ENCODE measurements at places on chromosomes 1 and 21.

DNA sequence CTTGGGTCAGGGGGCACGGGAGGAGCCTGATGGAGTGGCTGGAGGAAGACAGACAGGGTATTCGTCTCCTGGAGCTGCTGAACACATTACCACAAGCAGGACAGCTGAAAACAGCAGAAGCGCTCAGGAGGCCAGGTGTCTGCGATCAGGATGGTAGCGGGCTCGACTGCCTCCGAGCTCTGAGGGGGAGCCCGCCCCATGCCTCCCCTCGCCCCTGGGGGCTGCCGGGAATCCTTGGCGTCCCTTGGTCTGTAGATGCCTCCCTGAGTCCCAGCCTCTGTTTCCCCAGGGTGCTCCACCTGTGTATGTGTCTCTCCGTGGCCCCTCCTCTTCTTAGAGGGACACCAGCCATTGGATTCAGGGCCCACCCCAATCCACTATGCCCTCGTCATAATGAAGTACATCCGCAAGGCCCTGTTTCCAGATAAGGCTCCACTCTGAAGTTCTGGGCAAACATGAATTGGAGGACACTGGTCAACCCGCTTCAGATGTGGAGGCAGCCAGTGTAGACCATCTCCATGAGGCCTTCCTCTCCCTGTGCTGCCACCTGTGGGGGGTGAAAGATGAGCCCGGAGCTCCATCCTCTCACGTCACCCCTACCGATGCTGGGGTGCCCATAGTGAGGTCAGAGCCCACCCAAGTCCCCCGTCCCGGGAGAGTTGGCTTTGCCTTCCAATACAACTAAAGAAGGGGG lies 67.8 kb downstream of the SPSB1 start:
- DNase-seq = no peak

GRCh38 chr1:116794371-116794770 lies 40.1 kb downstream of the CD2 start:
- no peak for DNase-seq

GRCh38 chr1:206739411-206740076 lies 31.0 kb upstream of the IL19 start:
- peak; percentile 97 for DNase-seq

GRCh38 chr1:151492120-151492519 lies 19.1 kb upstream of the CGN start:
- no peak for DNase-seq

DNA sequence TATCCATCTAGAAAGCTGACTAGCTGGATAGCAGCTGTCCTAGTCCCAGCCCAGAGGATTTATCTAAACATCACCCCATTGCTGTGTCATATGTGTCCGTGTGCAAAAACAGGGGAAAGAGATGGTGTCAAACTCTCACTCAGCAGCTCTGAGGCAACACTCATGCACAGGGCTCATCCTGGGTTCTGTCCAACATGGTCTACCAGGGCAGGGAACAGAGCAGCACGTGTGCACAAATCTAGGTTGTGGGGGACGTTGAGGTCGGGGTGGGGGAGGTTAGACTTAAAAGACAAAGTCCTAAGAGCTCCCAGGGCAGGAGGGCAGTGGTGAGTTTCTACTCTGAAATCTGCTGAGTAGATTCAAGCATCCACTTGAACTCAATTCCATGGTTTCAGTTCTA lies 16.2 kb downstream of the PI4KB start:
- DNase-seq = no peak

- DNase-seq = no peak
Measured at GRCh38 chr1:17004466-17005364, 7.0 kb downstream of the ATP13A2 start.

DNA sequence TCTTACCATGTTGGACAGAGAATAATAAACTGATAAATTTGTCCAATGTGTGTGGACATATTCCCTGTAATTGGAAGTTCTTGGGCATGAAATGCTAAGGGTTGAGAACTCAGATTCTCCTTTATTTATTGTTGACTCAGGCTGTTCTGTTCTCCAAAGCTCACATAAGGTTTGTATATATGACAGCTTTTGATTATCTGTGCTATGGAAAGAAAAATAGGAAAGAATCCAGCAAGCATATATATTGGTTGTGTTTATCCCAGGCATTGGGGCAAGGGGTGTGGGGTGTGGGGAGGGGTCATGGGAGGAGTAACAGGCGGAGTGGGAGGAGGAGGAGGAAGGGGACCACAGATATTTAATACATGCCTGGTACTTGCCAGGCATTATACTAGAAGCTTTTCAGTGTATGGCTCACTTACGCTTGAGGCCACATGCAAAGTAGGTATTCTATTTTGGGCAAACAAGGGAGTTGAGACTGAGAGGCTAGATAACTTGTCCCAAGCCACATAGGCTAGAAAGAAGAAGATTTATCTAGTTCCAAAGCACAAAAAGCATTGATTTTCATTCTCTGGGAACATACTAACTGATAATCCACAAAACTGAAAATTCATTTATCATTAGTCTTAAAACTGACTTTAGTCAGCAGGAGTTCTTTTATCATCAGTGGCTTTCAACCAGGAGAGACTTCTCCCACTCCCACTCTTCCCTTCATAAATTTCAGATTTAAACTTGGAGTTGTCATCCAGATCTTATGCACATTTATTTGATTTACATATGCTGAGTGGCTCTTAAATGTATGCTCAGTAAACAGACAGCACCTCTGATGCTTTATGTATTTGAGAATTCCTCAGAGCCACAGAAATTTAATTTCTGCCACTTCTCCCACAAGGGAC lies 27.2 kb downstream of the NGF start:
- peak; percentile 80 for DNase-seq

- DNase-seq = no peak
Measured at GRCh38 chr1:77672374-77672773, 10.1 kb downstream of the ZZZ3 start.

- DNase-seq = no peak
Measured at GRCh38 chr1:104476126-104476525, 726.4 kb downstream of the AMY1C start.

DNA sequence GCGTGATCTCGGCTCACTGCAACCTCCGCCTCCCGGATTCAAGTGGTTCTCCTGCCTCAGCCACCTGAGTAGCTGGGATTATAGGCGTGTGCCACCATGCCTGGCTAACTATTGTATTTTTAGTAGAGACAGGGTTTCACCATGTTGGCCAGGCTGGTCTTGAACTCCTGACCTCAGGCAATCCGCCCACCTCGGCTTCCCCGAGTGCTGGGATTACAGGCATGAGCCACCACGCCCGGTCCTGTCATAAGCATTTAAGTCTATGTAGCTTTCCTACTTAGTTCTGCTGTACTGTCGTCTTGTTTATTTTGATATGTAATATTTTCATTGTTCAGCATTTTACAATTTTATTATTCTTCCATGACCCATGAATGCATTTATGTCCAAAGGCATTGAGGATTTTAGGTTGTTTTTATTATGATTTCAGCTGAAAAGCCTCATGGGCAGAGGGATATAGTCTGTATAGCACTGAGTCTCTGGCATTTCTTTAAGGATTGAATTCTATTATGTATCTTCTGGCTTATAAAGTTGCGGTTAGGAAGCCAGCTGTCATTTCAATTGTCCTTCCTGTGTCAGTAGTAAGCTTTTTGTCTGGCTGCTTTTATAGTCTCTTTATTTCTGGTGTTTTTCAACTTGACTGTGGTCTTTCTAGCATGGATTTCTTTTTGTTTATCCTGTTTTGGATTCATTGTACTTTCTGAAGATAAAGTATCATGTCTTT lies 9.2 kb downstream of the AGPAT3 start:
- DNase-seq = no peak

- DNase-seq = no peak
Measured at GRCh38 chr21:45427331-45428271, 22.6 kb downstream of the COL18A1 start.

- no peak for DNase-seq
Measured at GRCh38 chr1:205924460-205924790, 18.8 kb downstream of the SLC26A9 start.

DNA sequence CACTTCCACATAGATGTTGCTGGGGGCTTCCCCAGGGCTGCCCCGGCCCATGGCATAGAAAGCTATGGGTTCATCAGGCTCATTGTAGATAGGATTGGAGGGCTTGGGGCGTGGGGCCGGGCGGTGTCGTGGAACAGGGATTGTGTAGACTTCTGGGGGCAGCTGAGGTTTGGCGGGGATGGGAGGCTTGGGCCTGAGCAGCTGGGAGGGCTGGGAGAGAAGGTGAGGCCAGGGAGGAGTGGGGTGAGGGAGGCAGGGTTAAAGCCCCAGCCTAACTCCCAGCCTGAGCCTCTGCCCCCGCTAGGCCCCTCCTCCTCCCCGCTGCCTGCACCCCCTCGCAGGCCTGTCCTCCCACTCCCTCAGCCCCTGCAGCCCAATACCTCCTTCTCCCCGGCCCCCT lies 7.4 kb downstream of the SH2D2A start:
- no peak for DNase-seq

- no peak for DNase-seq
Measured at GRCh38 chr1:24643363-24644099, 429 bp downstream of the SRRM1 start.

- DNase-seq = no peak
Measured at GRCh38 chr21:38244885-38245869, 11.6 kb upstream of the KCNJ15 start.

GRCh38 chr21:27636656-27637055 lies 669.8 kb upstream of the ADAMTS5 start:
- DNase-seq = no peak

DNA sequence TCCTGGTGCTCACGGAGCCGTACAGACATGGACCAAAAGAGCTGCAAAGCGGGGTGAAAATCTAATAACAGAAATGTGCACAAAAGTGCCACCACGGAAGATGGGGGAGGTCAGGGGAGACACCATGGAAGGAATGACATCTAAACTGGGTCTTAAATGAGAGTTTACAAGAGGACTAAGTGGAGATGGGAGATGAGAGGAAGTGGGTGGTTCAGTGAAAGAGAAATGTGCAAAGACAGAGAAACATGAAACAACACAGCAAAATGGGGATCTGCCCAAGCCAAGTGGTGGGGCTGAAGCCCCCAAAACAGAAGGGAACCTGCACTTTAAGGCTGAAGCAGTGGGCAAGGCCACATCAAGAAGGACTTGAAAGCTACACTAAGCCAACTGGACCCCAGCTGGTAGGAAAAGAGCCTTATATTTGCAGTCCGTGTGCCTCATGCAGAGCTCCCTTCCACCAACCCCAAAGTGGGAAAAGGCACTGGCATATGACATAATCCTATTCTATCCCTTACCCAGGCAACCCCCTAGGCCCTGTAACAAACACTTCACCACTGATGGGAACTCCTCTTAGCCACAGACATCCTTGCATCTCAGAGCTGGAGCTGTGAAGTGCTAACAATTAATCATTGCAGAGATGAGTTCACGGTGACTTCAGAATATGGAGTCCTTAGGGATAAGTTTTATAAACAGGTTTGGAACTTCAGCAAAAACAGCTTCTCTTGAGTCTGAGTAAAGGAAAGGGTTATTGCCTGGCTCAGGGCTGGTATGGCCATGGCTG lies 198.6 kb upstream of the EDN2 start:
- DNase-seq = no peak

DNA sequence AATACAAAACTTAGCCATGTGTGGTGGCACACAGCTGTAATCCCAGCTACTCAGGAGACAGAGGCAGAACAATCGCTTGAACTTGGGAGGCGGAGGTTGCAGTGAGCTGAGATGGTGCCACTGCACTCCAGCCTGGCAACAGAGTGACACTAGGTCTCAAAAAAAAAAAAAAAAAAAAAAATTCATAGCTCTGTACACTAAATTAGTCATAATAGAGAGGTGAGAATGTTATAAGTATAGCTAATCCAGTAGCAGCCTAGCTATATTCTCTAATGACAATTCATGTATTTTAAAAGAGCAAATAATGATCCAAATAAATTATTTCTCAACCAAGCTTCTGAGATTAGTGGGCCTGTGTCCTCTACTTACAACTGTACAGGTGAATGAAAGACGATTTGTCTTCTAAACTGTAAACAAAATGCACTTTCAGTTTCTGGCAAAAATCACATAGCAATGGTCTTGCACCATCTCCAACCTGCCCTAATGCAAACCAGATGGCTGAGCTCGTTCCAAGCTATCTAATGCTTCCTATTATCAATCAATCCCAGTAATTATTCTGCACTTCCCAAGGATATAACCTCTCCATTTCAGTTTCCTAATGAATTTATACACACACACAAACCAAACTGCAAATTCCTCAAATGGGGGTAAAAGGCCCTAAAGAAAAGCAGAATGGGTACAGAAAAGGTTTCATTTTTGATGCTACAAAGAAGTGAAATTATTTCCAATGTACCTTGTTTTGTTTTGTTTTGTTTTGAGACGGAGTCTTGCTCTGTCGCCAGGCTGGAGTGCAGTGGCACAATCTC lies 56.5 kb downstream of the GATAD2B start:
- no peak for DNase-seq

- no peak for DNase-seq
Measured at GRCh38 chr1:39576016-39576657, 453 bp downstream of the PABPC4 start.

- DNase-seq = peak; percentile 24
Measured at GRCh38 chr1:43980255-43981134, 1.5 kb downstream of the B4GALT2 start.

GRCh38 chr1:68470388-68470970 lies 20.7 kb upstream of the RPE65 start:
- peak; percentile 19 for DNase-seq

- no peak for DNase-seq
Measured at GRCh38 chr1:211511947-211512346, 20.0 kb upstream of the RD3 start.

DNA sequence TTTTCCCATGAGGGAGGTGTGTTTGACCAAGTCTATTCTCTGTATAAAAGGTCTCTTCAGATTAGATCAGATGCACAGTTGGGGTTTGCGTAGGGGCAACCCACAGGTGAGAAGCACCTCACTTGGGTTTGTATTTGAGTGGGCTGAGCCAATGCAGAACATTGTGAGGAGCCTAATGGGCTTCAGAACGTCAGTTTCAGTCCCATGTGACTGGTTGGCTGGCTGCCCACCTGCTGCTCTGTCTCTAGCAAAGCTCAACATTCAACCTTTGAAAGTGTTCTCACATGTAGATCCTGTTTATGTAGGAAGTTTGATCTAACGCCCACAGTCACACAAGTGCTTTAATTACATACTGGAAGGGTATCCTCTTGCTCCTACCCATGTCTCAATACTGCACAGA lies 105.5 kb downstream of the FASLG start:
- DNase-seq = no peak

DNA sequence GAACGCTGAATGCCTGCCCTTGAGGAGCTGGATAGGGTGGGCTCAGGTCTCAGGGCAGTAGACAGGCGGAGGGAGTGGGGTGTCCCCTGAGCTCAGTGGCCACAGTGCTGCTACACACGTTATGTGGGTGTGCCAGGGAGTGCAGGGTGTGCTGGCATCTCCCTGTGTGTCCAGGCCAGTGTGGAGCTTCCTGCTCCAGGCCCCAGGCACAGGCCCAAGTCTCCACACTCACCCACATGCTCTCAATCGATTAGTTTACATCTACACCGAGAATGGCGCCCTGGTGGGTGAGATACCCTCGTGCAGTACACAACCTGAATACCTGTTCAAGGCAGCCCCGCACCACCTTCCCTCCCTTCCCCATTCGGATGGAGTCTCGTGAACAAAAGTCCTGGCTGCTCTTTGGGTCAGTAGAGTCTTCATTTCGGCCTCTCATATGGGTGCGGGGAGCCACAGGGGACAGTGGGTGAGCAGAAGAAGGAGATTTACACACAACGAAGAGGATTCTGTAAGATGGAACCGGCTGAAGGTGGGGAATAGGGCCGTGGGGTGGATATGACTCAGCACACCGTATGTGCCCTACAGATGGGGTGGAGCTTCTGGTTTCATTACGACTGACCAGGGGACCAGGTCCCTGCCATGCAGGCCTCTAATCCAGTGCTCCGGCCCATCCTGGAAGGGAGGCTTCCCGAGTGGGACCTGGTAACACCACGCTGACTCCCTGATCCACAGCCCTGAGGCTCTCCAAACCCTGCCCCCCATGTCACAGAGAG lies 93.3 kb downstream of the SPSB1 start:
- no peak for DNase-seq
